NCI-H774 (cell line): ENCODE measurements at places on chromosomes 2 and 18.

DNA sequence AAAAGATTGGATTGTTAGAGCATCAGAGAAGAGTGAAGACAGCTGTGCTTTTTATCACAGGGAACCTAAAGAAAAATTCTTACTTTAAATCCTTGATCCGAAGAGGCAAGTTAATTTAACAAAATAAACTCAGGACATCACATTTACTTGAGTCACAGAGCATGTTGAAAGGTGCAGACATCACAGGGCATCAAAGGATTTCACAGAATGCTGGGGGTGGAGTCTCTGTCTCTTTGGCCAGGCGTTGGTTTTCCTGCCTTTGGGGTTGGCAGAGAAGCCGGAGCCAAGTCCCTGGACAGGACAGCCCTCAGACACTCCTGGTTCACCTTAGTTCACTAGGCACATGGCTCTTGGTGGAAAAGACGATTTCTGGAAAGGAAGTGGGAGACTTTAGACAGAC is 56.3 kb downstream of the SH3RF3 start:
- DNase-seq = no peak

GRCh38 chr2:221571551-221572218 is 419 bp downstream of the EPHA4 start:
- DNase-seq = peak; percentile 23

GRCh38 chr2:21118302-21118920 is 5.4 kb upstream of the TDRD15 start:
- peak; percentile 11 for DNase-seq

- no peak for DNase-seq
Observed at GRCh38 chr2:133326652-133327397, 241.4 kb downstream of the NCKAP5 start.

DNA sequence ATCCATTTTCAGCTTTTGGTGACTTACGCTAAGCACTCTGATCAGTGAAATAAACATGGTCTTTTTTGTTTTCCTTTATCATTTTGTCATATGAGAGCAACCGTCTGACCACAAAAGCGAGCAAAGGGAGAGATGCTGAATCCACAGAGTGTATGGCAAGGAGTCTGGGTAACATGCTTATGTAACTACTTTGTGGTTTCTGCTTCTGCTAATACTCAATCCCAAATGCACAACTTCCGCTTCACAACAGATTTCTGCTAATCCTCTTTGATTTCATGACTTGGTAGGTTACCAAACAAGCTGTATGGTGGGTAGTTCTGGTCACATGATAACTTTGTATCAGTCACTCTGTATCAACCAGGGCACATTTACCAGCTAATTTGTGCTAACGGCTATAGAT is 908.4 kb upstream of the CRIM1 start:
- DNase-seq = no peak

DNA sequence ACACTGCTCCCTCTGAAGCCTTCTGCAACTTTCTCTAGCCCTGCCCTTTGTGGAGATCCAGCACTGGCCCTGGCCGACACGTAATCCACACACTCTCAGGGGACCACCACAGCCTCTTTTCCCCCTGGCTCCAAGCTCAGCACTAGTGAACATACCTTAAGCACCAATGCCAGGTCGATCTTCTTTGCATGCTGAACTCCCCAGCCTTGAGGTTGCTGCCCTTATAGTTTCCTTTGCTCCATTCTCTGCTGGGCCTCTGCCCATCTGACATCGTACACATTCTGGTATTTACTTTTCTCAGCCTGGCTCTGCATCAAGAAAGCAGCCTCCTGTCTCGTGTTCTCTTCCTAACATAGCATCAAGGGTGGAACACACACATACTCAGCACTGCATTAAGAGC is 361.5 kb downstream of the LPIN1 start:
- DNase-seq = no peak

DNA sequence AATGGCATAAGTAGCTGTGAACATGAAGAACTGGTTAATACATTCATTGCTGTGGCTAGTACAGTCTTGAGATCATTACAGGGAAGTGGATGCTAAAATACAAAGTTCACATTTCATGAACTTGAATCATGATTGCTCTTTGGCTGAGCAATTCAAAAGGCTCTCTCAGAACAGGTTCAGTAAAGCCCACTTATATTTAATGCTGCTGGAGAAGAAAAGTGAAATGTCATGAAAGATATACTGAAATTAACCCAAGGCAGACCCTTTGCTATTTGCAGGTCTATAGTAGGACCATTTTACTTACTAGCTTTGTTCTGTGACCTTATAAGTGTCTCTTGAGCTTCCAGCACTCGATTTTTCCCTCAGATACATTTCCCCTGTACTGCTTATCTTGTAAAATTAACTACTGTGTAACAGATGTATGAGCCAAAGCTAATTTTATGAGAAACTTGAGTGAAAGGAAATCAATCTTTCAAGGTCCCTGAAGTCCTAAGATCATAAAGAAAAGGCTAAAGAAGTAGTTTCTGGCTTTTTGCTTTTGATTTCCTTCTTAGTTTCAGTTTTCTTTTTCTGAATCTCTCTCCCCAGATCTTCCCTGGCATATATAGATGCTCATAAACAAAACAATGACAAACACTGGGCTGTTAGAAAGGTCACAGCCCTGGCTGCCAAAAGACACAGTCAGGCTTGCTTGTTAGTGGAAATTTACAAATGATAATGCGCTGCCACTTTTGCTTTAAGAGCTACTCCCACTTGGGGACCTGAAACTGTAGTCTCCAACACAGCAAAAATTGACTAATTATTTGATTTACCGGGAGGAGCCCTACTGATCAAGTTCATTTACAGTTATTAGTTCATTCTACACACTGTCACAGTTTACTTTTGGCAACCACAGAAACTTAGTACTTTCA is 132.7 kb upstream of the XPO1 start:
- DNase-seq = no peak

- no peak for DNase-seq
Observed at GRCh38 chr18:75222407-75222806, 11.8 kb downstream of the TSHZ1 start.

DNA sequence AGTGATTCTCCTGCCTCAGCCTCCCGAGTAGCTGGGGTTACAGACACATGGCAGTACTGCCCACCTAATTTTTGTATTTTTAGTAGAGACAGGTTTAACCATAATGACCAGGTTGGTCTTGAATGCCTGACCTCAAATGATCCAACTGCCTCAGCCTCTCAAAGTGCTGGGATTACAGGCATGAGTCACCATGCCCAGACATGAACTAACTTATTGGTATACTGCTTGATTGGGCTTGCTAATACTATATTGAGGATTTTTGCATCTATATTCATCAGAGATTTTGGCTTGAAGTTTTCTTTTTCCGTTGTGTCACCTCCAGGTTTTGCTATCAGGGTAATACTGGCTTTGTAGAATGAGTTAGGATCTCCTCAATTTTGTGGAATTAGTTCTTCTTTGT is 706.1 kb upstream of the HS6ST1 start:
- DNase-seq = no peak

DNA sequence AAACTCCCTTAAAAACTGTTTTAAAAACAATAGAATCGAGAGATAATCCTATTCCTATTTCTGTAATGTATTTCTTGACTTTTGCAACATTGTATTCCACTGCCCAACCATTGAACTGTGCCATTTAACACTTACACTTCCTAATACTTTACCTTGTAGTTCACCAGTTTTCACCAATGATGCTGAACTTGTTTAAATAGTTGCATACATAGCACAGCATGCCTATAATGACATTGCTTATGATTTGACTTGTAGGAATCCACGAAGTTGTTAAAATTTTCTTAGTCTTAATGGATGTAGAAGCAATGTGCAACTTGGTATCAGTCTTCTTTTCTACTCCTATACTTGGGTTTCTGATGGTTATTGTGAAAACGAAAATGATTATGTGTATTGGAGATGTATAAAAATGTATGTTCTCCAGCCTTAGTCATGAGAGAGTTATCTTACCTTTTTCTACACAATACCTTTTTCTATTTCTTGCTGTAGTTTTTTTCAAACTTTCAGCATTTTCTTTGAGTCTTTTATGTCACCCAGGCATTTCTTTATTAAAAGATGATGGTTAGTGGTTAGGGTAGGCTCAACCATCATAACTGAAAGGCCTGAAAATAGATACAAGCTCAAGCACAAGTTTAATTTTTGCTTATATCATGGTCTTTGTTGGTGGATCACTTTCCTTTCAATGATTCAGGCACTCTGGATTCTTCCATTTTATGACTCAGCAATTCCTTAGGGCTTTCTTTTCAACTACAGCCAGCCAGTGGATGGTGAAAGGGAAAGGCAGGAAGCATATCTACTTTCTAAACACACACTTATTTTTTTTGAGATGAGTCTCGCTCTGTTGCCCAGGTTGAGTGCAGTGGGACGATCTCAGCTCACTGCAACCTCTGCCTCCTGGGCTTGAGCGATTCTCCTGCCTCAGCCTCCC is 9.4 kb downstream of the GPD2 start:
- no peak for DNase-seq

DNA sequence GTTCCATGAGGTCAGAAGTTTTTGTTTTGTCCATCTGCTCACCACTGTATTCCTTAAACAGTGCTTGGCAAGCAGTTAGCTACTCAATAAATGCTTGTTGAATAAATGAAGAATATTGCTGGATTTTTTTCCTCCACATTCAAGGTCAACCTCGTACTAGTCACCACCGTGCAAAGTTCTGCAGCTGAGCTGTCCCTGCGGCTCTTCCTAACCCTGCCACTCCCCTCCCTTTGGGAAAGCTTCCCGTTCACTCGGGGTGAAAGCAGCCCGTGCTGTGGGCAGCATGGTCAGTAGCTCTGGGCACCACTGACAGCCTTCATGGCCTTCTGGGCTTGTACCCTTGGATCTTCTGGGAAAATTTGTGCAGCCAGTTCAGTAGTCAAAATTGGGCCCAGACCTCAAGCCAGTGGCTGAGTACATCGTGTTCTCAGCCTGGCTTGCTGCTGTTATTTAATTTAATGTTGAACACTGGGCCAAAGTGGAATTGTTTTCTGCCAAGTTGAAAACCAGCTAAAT is 469.3 kb upstream of the RAB12 start:
- no peak for DNase-seq

GRCh38 chr2:46555011-46555410 is 75.6 kb downstream of the TMEM247 start:
- no peak for DNase-seq

GRCh38 chr2:190379249-190379964 is 28.7 kb upstream of the MFSD6 start:
- peak; percentile 48 for DNase-seq
